ENCODE measurements at places on chromosomes 1 and 21. TPM values are rescaled to one million over a fixed set of nuclear protein-coding genes. Genes with fewer than 3 reads are reported as not detected.

DNA sequence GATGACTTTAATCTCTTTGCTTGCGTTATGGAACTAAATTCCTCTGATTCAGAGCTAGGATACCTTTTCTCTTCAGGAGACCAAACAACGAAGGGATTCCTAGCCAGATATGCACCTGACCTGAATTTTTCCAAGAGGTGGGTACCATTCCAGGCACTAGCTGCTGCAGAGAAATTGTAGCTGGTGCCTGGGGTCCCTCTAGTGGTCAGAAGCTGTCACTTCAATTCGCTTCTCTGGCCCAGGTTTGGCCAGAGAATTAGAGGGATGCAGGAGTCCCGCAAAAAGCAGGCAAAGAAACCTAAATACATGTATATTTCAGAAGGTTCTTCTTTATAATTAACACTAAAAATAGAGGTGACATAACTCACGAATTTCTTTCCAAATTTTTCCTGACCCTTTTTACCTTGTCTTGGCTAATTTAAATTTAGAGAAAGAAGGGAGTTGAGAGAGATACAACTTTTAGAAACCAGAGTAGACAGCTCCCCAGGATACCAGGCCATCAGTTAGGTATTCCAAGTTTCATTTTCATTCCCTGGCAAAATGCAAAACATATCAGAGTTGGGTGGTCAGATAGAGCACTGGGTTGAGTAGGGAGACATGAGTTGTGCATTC is 9.6 kb downstream of the ACKR1 start:
- peak; percentile 58 for DNase-seq
- no peaks in the 10 kb centered on the region for H3K4me1 ChIP-seq
- no peaks in the 10 kb centered on the region for H3K36me3 ChIP-seq
- no peaks in the 10 kb centered on the region for H3K27me3 ChIP-seq
- no peak overlapping the region for H3K4me3 ChIP-seq

- H3K36me3 ChIP-seq: no peaks in the 10 kb centered on the region
- DNase-seq: no peak
- H3K4me1 ChIP-seq: no peaks in the 10 kb centered on the region
- peaks cover 30% of the 10 kb centered on the region for H3K27me3 ChIP-seq
- no peak overlapping the region for H3K27ac ChIP-seq
Measured at GRCh38 chr1:117244306-117244705, 33.6 kb upstream of the VTCN1 start.

B3GALT6 gene
- 6.5 TPM for polyA plus RNA-seq

AMY1B gene
- polyA plus RNA-seq: not detected

DCLRE1B gene
- 6.5 TPM for polyA plus RNA-seq

BSDC1 gene
- 47.8 TPM for polyA plus RNA-seq

ETNK2 gene
- 5.0 TPM for polyA plus RNA-seq

DNA sequence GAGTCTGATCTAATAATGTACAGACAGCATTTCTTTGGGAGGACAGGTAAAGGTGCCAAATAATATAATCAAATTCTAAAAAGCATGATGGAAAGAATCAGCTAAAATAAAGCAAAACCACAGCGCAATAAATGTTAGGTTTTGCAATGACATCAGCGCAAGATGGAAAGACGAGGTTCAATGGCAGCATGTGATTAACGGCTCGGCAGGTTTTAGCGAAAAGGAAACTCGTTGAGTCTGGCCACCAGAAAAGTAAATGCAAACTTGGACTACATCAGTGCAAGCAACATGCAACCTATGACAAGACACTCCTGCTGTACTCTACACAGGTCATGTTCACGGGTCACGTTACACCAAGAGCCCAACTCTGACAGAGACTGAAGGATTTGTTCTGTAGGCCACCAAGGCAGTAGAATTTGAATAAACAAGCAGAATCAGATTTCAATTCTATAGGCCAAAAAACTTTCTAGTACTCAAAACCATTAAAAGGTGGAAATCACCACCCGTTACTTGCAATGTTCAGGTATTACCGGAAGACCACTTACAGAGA is 4.5 kb downstream of the SIPA1L2 start:
- no peaks in the 10 kb centered on the region for H3K27me3 ChIP-seq
- H3K27ac ChIP-seq: no peak overlapping the region
- H3K4me3 ChIP-seq: no peak overlapping the region
- no peaks in the 10 kb centered on the region for H3K36me3 ChIP-seq
- peaks cover 20% of the 10 kb centered on the region for H3K4me1 ChIP-seq
